SK-MEL-5 (cell line): ENCODE measurements at places on chromosomes 6 and 20. TPM values are rescaled to one million over a fixed set of nuclear protein-coding genes. Genes with fewer than 3 reads are reported as not detected.

The ZNFX1 gene
- 20.3 and 21.0 TPM in 2 replicates for total RNA-seq

The OR11A1 gene
- total RNA-seq = not detected in 2 replicates

The GABRR1 gene
- total RNA-seq = not detected in 2 replicates

The PCSK2 gene
- 0.63 TPM in 1 of 2 replicates, not detected in the other for total RNA-seq

The SCGN gene
- 0.26 TPM in 1 of 2 replicates, not detected in the other for total RNA-seq

The TNXB gene
- total RNA-seq = 0.37 TPM in 1 of 2 replicates, not detected in the other

The NKX2-2 gene
- 0.13 TPM in 1 of 2 replicates, not detected in the other for total RNA-seq

The CCM2L gene
- total RNA-seq = 0.08 and 0.16 TPM in 2 replicates

The CLPSL2 gene
- total RNA-seq = not detected in 2 replicates

The NRSN1 gene
- total RNA-seq = not detected in 2 replicates

The SPATS1 gene
- 0.53 and 0.74 TPM in 2 replicates for total RNA-seq

The TEAD3 gene
- 1.8 and 2.7 TPM in 2 replicates for total RNA-seq

The FAM83B gene
- total RNA-seq = not detected in 2 replicates

The FNDC11 gene
- total RNA-seq = 0.05 TPM in 1 of 2 replicates, not detected in the other

The PAK5 gene
- total RNA-seq = not detected in 2 replicates

The TRIM15 gene
- total RNA-seq = not detected in 2 replicates

The GSTA2 gene
- total RNA-seq = 0.32 TPM in 1 of 2 replicates, not detected in the other

The SLC17A1 gene
- not detected in 2 replicates for total RNA-seq

The ADGB gene
- not detected in 2 replicates for total RNA-seq

The RFX6 gene
- total RNA-seq = 0.08 TPM in 1 of 2 replicates, not detected in the other

The MLN gene
- not detected in 2 replicates for total RNA-seq

The CASS4 gene
- not detected in 2 replicates for total RNA-seq

The MAN1A1 gene
- 0.96 and 1.3 TPM in 2 replicates for total RNA-seq

The C20orf144 gene
- total RNA-seq = not detected in 2 replicates

The PLCB1 gene
- 14.9 and 19.7 TPM in 2 replicates for total RNA-seq

The GNMT gene
- 0.34 TPM in 1 of 2 replicates, not detected in the other for total RNA-seq

The HIVEP2 gene
- total RNA-seq = 6.4 and 7.7 TPM in 2 replicates

The ELOVL4 gene
- 4.3 and 4.7 TPM in 2 replicates for total RNA-seq

The RTN4IP1 gene
- 9.3 and 10.5 TPM in 2 replicates for total RNA-seq

The FLRT3 gene
- total RNA-seq = 1.0 and 1.2 TPM in 2 replicates

The TREM2 gene
- total RNA-seq = not detected in 2 replicates

The THBS2 gene
- 0.16 and 0.18 TPM in 2 replicates for total RNA-seq

The CAP2 gene
- 21.3 and 21.8 TPM in 2 replicates for total RNA-seq

The PXDC1 gene
- 53.5 and 59.0 TPM in 2 replicates for total RNA-seq

The DEFB128 gene
- total RNA-seq = not detected in 2 replicates

The HLA-DPA1 gene
- 7.1 and 8.7 TPM in 2 replicates for total RNA-seq

The TRIM40 gene
- total RNA-seq = not detected in 2 replicates

The EBF4 gene
- total RNA-seq = 0.50 and 2.0 TPM in 2 replicates

The SLC24A3 gene
- total RNA-seq = not detected in 2 replicates

The TCP11 gene
- total RNA-seq = not detected in 2 replicates

The GPR6 gene
- total RNA-seq = not detected in 2 replicates

The CST2 gene
- not detected in 2 replicates for total RNA-seq

The PSORS1C2 gene
- total RNA-seq = not detected in 2 replicates

The THEMIS gene
- total RNA-seq = not detected in 2 replicates
